Nucleus accumbens (tissue), 56 donors: ENCODE measurements at places on chromosomes 1 and 21.

DNA sequence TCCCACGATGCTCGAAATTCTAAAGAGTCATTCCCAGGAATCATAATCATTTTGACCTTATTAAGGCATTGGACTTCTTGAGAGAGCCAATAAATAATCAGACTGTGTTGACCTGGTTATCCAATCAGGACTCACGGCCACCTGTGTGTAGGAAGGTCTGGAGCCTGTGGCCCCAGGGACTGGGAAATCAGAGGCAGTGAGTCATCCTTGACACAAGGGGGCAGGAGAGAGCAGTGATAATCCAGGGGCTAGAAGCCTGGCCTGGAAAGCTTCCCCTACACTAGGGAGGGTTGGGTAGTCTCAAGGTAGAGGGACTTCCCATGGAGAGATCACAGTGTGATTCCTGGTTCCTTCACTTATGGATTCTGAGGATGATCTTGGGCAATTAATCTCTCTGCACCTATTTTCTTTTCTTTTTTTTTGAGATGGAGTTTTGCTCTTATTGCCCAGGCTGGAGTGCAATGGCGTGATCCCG lies 4.7 kb downstream of the MR1 start:
- peak; percentile 10 for DNase-seq

DNA sequence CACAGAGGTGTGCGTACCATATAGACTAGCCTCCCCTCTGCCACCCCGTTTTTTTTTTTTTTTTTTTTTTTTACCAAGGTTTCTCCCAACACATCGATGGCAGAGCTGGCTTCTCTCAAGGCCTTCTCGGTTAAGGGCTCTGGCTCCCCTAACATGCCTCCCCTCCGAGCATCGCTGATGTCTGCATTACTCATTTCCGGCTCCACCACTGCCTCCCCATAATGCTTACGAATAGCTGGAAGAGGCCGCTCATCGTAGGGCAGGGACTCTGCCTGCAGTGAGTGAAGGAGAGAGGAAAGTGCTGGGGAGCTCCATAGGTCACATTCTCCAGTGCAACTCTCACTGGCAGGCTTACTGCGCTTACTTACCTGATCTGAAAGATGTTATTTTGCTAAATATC lies 20.6 kb downstream of the CEP104 start:
- DNase-seq: no peak

GRCh38 chr1:241762713-241763339 lies 85.2 kb upstream of the EXO1 start:
- DNase-seq: no peak

DNA sequence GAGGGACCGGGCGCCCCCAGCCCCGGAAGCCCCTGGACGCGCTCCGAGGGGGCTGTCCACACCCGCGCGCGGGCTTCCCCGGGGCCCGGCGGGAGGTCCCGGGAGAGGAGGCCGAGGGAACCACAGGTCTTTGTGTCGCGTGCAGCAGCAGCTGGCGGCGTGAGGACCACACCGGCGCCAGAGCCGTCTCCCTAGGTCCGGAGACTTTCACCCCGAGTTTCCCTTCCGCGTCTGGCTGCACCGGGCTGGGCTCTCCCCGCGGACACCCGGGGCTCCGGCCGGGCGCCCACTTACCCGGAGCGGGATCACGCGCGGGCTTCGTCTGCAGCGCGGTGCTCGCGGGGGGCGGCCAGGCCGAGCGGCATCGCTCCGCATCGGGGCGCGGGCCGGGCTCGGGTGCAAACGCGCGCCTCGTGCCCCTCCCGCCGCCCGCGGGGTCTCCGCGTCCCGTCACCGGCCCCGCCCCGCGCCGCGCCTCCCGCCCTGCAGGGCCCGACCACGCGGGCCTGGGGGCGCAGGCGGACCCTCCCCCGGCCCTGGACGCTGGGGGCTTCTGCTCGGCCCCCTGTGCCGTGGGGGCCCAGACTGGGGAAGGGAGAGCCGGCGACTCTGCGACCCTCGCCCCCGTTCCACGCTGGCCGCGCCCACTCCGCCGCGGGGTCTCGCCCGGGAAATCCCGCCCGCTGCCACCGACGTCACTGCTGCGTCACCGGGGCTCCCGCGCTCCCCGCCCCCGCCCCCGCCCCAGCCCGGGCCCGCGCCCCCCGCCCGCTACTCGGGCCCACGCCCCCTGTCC lies at the start of gene GNG4:
TSS of gene GNG4 (minus strand) at position 417 of the 796 bp plus-strand sequence. CDS start 65,946 bp downstream, outside the sequence.
- DNase-seq: no peak
